ENCODE measurements at places on chromosomes 11 and 22.

DNA sequence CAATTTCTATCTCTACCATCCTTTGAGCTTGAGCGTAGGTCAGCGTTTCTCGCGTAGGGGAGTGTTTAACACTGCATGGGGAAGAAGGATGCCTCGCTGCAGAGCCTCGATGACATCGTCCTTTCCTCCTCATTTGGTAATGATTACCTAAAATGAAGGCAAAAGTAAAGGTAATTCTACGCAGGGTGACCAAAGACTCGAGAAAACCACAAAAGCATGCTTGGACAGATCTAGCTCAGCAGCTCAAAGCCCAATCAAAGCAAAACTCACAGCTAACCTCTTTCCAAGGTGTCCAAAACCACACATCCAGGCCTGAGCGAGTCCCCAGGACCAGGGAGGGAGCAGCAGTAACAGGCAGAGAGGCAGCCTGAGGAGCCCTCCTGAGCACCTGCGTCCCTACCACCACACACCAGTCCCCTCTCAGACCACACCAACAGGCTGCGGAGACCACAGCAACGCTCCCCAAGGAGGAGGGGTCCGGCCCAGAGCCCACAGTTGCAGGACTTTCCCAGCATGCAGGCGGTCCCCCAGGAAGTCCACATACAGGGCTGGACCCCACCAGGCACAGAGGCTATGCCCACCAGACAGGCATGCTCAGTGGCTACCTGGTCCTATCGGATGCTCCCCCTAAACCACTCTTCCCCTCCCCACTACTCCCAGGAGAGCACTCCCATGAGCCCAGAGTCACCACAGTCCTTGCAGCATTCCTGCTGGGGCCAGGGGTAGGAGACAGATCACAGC, 3.3 kb downstream of the BRD1 start:
- DNase-seq = no peak

- DNase-seq = no peak
Observed at GRCh38 chr22:17119481-17120202, 1.5 kb downstream of the TMEM121B start.

GRCh38 chr11:128346804-128347203, 240.6 kb downstream of the ETS1 start:
- DNase-seq = no peak

DNA sequence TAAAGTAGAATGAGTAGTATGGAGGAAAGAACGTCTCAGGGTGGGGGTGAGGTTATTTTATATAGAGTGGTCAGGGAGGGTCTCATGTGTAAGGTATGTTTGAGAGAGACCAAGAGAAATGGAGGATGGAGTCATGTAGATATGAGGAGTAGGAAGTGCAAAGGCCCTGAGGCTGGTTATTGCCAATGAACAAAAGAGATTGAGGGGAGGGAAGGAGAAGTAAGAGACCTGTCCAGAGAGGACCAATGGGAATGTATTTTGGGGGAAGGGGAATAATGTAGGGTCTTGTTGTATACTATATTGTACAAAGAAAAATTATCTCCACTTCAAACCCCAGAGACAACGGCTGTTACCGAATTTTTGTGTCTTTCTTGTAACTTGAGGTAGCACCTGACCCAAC, 9.8 kb downstream of the CTNND1 start:
- no peak for DNase-seq

- no peak for DNase-seq
Observed at GRCh38 chr22:35995348-35995747, 33.3 kb downstream of the RBFOX2 start.

- no peak for DNase-seq
Observed at GRCh38 chr11:14335712-14336111, 23.3 kb downstream of the RRAS2 start.

GRCh38 chr11:44610186-44610955, 44.9 kb downstream of the CD82 start:
- DNase-seq = no peak

- DNase-seq = no peak
Observed at GRCh38 chr11:33701302-33702230, 940 bp upstream of the C11orf91 start.

DNA sequence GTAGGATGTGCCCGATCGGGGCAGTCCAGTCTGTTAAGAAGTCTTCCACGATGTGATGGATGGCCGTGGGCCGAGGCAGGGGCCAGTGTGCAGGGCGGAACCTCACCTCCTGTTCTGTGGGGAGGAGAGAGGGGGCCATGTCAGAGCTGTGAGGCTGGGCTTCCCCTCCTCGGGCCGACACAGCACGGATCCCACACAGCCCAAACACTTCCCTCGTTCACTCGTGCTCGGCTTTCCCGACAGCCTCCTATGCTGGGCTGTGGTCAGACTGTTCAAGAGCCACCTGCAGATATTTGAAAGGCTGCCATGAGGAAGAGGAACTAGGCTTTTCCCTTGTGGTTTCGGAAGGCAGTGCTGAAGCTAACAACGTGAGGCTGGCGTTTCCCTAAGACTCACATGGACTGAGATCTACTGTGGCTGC, 12.3 kb upstream of the TXN2 start:
- no peak for DNase-seq

DNA sequence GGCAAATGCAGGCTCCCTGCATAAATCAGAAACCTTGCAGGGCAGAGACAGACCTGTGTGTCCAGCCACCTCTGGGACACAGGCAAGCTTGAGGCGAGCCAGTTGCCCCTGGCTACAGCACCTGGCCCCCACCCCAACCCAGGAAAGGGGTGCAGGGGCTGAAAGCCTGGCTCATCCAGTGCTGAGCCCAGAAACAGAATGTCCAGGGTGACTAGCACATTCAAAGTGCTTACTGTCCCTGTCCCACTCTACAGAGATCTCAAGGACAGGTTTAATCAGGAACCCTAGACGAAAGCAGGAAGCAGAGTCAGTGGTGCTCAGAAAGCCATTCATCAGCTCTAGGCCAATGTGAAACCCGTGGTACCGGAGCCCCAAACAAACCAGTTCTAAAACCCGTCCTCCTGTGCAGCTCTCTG, 31.9 kb downstream of the PLEKHA7 start:
- no peak for DNase-seq

GRCh38 chr11:94518300-94518699, 6.0 kb downstream of the C11orf97 start:
- no peak for DNase-seq

GRCh38 chr11:109426442-109427240, 4.7 kb downstream of the C11orf87 start:
- no peak for DNase-seq

DNA sequence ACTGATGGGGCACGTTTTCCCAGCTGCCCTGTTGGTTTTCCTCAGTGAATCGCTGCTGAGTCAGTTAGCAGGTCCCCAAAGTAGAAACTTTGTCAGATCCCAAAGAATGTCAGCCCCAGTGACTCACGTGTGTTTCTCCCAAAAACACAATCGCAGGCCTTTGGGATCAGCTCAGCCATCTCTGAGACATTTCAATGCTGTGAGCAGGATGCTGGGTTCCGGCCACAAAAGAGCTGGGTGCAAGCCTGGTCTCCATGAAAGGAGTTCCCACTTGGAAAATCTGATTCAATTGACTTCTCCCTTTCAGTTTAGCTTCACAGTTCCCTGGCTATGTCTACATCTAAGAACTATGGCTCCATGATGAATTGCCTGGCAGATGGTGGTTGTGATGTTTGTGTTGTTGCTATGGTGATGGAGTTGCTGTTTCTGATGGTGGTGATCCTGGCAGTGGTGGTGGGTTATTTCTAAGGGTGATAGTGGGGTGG, 28.0 kb downstream of the MYEOV start:
- no peak for DNase-seq

- no peak for DNase-seq
Observed at GRCh38 chr11:69245491-69246345, 48.2 kb upstream of the MYEOV start.

DNA sequence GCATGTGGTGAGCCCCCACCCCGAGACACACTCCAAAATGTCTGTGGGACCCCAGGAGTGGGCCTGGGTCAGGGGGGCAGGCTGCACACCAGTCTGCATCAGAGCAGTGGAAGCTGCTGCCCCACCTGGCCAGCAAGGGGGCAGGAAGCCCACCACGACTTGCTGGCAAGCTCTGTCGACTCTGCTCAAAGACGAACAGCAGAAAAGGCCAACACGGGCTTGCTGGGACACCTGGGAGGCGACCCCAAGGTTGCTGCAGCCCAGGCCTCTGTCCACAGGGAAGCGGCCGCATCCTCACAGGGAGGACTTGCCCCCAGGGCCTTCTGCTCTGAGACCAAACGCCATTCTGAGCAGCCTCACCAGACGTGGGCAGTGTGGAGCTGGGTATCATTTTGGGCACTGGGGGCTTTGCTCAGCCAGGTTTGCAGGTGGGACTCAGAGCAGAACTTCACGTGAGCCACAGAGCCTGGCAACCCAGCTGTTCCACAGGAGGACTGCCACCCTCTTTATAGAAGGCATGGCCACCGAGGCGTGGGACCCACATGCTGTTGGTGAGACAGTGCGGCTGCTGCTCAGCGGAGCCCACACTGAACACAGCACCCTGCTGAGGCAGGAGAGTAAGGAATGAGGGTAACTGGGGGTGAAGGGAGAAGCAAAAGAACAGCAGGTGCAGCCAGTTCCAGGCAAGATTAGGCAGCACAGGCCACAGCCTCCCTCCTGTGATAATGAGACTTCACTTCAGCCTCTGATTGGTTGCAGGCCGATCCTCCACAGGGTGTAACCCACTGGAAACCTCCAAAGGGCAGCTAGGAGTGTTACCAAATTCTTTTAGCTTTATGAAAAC, 11.0 kb downstream of the IL17REL start:
- DNase-seq = no peak

DNA sequence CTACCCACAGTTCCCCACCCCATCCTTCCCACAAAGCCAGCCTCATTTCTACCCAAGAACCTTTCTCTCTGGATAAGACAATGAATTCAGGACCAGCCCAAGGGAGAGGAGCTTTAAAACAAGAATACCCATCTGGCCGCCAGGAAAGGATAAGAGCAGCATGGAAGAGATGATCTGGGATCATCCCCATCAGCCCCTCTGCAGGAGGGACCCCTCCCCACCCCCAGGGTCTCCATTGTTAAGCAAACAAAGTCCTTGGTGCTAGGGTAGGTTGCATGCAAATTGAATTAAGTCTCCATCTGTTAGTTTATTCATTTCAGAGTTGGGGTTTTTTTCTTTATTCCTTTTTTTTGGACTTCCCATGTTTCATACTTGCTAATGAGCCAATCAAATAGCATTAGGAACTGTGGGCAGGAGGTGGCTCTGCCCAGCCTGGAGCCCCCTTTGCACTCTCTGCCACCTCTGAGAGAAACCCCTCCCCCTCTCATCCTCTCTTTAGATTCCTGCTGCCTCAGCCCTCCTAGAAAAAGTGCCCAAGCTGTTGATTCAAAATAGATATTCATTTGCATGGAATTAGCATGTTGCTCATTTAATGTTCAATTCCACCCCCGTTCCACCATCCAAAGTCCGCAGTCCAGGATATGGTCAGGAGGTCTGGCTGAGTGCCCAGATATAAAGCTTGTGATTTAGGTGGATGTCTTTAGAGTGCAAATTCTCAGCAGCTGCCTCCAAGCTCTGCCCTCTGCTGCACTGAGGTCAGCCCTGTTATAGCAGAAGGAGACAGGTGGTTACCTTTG, 138.5 kb upstream of the NCAM1 start:
- no peak for DNase-seq

DNA sequence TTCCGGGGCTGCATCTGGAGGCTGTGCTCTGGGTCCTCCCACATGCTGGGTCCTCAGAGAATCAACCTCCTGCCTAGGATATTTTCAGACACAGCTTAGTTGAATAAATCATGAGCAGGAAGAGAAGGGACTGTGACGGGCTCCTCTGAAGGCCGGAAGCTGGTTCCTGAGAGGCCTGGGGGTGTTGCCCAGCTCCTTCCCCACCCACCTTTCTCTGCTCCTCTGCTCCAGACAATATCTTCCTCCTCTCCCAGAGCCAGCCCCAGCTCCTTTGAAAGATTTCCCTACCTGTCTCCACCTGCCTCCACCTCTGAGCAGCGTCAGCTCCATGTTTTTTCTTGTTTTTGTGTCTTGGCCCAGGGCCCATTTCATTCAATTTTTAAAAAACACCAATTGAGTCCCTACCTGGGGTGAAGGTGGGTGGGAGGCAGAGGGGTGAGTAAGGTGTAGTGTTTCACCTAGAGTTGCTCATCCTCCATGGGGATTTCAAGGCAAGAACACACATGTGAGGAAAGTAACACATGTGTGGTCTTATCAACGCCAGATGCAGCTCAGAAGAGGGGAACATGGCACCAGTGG, 24.8 kb upstream of the THY1 start:
- DNase-seq = no peak

DNA sequence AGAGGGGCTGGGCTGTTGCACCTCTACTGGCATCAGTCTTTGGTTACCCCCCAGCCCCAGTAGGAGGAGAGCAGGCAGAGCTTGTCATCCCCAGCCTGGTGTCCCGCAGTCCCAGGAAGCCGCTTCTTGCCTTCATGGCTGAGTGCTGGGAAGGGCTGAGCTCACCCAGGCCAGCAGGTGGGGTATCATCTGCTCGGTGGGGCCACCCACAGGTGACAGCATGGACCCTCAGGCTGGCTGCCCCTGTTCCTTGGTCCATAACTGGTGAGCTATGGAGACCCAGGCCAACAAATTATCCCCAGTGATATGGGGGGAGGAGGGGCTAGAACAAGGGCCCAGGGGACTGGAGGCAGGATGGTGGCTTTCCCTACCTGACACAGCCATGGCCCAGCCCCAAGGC, 6.5 kb upstream of the RHOD start:
- no peak for DNase-seq

GRCh38 chr11:78857688-78858087, 283.0 kb upstream of the NARS2 start:
- no peak for DNase-seq

GRCh38 chr11:13011466-13012055, 2.4 kb downstream of the RASSF10 start:
- no peak for DNase-seq

DNA sequence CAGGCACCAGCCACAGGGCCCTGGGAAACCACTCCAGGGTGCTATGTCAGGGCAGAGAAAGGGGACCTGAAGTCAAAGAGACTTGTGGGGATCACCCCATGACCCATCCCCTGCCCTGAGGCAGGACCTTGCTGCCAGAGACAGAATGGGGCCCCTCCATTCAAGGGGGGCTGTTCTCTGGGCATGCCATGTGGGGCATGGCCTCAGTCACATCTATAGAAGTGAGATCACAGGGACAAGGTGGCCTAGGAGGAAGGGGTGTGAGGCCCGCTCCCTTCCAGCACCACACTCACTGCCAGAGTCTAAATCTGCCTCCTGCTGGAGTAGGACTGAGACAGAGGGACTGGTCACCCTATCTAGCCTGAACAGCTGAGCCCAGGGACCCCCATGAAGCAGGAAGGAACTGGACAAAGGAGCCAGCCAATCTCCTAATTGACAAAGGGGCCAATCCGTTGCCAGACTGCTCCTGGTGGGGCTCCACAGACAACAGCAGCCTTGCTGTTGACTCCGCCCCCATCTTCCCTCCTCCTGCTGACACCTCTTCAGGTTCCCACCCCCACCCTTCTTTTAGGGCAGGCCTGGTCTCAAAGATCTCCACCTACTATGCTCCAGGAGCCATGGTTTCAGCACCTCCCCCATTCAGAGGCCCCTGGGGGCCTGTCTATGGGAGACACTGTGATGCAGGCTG, 26.0 kb downstream of the NEAT1 start:
- DNase-seq = no peak

DNA sequence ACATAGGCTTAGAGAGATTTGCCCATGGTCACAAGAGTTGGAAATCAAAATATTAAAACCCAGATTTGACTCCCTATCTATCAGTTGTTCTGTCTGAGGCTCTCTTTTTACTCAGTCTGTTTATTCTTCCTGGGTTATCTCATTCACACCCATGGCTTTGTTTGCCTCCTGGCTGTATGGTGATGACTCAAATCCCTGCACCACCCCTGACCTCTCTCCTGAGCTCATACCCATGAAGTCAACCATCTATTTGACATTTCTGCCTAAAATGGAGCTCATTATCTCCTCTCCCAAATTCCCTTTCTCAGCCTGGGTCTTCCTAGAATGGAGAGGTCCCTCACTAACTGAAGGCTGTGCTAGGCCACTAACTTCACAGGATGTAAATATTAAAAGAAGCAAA, 27.8 kb upstream of the CCDC134 start:
- no peak for DNase-seq

Measured in stimulated activated naive CD4-positive, alpha-beta T cell (primary cell).